ENCODE measurements at places on chromosomes 3 and 15.

GRCh38 chr15:38226608-38227266, 25.9 kb upstream of the SPRED1 start:
- DNase-seq = no peak

GRCh38 chr15:60480149-60480548, 1.2 kb upstream of the ICE2 start:
- DNase-seq = no peak

GRCh38 chr15:31225356-31225955, 101.2 kb upstream of the KLF13 start:
- no peak for DNase-seq

DNA sequence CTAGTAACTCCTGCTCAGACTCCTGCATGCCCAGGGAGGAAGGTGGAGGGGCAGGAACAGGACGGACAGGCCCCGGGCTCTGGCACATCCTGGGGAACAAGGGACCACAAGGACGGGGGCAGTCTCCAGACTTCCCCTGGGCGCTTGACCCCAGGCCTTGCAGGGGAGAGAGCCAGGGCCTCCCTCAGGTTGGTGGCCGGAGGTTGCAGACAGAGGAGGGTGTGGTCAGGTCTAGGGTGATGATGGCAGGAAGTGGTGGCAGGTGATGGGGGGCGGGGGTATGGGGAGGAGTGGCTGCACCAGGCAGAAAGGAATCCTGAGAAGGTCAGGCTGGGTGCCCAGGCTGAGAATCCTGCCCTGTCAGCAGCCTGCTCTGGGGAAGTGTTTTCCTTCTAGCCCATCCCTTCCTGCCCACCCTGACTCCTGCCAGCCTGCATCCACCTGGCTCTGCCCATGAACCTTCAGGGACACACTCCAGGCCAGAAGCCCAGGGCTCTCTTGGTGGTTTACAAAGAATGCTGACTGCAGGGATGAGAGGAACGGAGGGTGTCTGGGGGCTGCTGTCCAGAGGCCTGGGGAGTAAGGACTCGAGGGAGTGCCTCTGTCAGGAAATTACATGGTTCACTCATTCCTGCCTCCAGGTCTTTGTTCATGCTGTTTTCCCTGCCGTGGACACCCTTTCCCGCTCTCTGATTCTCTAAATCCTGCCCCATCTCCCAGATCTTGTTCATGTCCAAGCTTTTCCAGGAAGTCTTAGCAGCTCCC, 15.8 kb downstream of the LOXL1 start:
- no peak for DNase-seq

GRCh38 chr3:88785841-88786240, 321.6 kb upstream of the EPHA3 start:
- DNase-seq = no peak

DNA sequence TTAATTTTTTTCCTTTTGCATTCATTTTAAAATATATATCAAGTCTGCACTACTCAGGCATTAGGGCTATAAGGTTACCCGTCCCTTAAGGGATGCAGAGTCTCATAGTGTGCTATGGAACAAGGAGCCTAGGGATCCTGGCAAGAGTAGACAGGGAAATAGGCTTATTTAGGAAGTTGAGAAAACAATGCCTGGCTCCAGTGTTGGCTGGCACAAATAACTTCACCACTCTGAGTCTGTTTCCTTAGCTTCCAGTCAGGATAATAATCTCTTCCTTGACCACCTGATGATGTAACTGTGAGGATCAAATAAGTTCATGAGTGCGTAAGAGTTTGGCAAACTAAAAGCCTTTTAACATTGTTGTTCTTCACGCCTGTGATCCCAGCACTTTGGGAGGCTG, 540.8 kb upstream of the IL12A start:
- no peak for DNase-seq
